ENCODE measurements at places on chromosomes 11 and 22.

GRCh38 chr11:63518548-63518947 is 12.7 kb downstream of the LGALS12 start:
- DNase-seq = no peak

DNA sequence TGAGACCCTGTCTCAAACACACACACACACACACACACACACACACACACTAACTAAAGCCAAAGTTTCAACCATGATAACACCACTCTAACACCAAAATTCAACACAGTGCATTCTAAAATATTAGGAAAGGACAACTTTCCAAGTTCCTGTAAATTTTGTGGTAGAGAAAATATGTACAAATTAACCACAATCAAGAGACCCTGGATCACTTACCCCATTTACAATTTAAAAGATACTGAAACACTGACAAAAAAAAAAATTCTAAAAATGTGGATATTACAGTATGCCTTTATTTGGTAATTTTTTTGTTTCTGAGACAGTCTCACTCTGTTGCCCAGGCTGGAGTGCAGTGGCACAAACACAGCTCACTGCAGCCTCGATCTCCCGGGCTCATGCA is 9.7 kb downstream of the MRTFA start:
- DNase-seq = no peak

DNA sequence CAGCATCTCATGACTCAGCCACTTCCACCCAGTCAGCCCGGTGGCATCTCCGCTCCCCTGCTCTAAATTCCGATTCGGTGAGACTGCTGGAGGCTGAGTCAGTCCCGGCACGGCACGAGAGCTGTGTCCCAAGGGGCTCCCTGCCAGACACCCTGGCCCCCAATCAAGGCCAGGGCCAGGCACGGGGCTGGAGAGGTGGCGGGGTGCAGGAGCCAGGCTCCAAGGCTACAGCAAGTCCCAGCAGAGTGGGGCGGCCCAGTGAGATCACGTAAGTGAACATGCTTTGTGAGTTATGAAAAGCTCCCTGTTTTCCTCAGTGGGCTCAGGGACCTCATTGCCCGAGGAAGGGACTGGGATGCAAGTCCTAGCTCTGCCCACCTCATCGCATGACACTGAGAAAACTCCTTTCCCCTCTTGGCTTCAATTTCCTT is 3.0 kb downstream of the C11orf68 start:
- DNase-seq = peak; percentile 95

DNA sequence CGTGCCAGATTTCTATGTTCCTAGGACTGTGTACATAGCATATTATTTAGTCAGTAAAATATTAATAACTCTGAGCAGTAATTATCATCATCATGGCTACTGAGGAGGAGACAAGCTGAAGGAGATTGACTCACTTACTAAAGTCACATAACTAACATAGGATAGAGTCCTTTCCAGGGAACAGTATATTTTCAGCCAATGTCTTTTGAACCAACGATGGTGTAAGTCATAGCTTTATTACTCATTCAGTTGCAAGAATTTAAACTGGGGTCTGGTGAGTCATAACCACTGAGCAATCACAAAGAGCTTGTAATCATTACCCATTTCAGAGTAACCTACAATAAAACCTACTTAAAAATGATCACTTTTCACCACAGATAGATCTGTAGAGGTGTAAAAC is 1564.8 kb upstream of the TENM4 start:
- peak; percentile 23 for DNase-seq

- DNase-seq = no peak
Observed at GRCh38 chr11:14898906-14899305, 6.9 kb upstream of the CYP2R1 start.

- no peak for DNase-seq
Observed at GRCh38 chr11:106049727-106050476, 27.2 kb downstream of the KBTBD3 start.

GRCh38 chr22:25775531-25775930 is 33.5 kb downstream of the MYO18B start:
- DNase-seq = peak; percentile 79

- peak; percentile 47 for DNase-seq
Observed at GRCh38 chr22:41524809-41525449, 19.3 kb downstream of the POLR3H start.

DNA sequence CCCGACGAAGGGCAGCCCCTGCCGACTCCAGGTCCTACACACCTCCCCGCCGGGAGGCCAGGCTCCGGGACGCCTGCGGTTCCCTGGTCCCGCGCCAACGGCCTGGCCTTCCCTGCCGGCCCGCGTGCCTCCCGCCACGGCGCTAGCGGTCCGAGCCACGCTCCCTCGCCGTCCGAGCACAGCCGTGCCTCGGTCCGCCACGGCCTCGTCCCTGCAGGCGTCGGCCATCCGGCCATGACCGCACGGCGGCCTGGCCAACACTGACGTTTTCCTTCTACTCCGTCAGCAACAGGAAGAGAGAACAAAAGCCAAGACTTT is 532 bp downstream of the EIF4G2 start:
- DNase-seq = no peak

- peak; percentile 45 for DNase-seq
Observed at GRCh38 chr11:83722392-83723119, 436.4 kb upstream of the CCDC90B start.

GRCh38 chr22:20957683-20958431 is 9.2 kb upstream of the AIFM3 start:
- DNase-seq = peak; percentile 76

GRCh38 chr11:9756461-9756860 is 92.6 kb downstream of the SWAP70 start:
- DNase-seq = no peak

DNA sequence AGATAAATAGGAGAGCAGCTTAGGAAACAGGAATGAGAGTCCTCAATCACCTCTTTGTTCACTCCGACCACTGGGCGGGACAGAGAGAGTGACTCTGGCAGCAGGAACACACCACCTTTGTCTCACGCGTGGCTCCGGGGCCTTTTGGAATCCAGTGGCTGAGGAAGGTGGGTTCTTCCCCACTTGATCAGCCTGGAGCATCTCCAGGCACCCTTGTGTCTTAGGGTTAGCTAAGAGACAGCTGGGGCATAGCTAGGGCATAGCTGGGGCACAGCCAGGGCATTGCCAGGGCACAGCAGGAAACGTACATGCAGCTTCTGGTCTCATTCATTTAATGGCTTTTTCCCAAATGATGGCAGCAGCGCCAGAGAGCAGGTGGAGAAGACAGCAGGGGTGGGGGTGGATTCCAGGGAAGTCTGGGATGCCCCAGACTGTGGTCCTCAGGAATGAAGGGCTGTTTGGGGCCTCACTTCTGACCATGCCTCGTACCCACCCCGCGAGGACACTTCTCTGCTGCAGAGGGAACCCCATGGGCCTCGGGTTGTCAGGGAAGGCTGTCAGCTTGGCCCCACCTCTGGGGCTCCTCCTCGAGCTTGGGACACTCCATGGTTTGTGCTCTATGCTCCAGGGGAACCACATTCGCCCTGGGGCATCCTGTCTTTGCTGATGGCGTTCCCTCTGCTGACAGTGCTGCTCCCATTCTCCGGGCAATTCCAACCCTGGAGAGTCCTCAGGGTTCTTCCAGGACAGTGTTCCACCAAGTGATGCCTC is 30.4 kb upstream of the SHANK2 start:
- DNase-seq = no peak

DNA sequence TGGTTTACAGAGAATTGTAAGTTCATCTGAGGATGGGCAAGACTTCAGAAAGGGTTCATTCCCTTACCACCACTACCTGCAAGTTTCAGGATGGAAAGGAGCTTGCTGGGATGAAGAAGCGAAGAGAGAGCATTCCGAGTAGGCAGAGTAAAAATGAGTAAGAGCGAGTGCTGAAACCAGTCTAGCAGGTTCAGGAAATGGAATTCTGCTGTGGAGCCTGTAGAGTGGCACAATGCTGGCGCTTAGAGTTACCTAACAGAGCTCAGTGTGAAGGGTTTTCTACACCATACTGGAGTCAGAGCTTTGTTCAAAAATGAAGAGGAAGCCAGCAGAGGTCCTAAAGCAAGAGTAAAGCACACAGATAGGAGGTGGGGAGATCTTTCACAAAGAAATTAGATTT is 179.2 kb upstream of the ZC3H12C start:
- peak; percentile 56 for DNase-seq

DNA sequence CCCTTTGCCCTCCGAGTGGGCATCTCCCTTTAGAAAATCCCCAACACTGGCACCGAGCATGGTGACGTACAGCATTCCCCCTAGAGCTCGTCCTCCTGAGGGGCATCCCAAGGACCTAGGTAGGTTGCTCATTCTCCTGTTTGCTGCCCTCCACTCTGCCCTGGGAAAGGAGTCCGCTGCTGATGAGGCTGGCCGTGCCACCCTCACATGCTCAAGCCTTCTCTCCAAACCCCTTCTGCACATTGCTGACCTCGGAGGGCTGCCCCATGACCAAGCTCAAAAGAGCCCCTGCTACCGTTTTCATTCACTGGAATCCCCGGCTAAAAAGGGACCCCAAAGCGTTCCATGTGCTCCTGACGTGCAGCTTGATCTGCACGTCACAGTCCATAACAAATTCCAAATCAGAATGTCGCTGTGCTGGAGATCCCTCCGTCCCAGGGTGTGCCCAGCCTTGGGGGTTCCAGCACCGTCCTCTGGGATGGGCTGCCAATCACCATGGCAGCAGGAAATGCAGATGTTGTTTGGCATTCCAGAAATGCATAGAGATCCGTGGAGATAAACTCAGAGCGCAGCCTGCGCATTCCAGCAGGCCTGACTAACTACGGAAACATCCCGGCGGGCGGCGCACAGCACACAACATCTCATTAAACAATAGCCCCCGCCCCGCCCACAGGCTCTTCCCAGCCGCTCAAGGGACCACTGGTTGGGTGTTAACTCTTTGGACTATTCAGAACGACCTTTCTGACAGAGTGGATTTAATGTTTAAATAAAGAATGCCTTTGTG is 26.3 kb upstream of the GNB1L start:
- DNase-seq = peak; percentile 99

DNA sequence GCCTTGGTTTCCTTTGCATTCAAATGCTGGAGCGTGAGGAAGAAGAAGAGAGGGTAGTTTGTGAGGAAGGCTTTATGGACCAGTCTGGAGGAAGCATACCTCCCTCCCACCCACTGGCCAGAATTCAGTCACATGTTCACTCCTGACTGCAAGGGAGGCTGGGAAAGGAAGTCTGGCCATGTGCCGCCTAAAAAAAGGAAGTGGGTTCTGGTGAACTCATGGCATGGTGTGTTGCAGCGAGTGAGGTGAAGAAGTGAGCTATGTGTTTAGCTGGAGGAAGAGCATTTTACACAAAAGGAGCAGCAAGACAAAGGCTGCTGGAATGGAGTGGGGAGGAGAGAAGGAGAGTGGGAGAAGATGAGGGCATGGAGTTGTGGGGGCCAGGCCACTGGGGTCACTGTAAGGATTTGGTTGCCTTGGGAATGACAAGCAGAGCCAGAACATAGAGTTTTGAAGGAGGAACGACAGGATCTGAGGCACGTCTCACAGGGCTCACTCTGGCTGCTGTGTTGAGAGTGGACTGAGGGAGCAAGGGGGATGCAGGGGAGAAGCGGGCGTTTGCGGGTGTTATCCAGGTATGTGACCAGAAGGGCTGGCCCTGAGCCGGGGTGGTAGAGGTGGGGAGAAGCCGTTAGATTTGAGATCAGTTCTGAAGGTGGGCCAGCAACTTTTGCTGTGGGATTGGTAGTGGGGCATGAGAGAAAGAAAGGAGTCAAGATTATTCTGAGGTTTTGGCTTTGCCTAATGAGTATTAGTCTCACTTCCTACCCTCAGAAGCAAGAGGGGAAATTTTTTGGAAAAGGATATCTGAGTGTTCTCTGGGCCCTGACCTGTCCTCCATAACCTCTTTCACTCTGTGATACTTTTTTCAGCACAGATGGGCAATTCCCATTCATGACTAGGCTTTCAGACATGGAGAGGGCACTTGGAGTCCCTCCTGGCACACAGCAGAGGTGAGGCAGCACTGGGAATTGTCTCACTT is 26.4 kb downstream of the BMAL1 start:
- DNase-seq = no peak

DNA sequence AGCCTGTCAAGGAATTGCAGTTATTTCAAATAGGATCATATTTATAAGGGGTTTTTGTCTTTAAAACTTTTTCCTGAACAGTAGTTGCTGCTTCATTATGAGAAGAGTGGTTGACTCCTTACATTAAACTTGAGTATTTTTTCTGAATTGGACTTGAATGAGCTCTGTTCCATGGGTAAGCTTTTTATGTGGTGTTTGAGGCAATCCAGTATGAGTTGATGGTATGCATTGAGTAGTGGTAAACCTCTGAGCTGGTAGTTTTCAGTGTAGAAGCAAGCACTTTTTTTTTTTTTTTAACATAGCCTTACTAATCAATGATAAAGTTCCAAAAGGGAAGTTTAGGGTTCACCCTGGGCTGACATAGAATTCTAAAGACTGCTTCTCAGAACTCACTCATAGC is 3.4 kb downstream of the KMT2A start:
- no peak for DNase-seq

- no peak for DNase-seq
Observed at GRCh38 chr11:95699631-95700470, 89.7 kb downstream of the FAM76B start.

- DNase-seq = peak; percentile 89
Observed at GRCh38 chr11:70471254-70471653, 72.9 kb downstream of the CTTN start.
